ENCODE measurements at places on chromosomes 6 and 20.
A peak's percentile ranks its signal among the peaks of the same experiment; 100 is the strongest.

DNA sequence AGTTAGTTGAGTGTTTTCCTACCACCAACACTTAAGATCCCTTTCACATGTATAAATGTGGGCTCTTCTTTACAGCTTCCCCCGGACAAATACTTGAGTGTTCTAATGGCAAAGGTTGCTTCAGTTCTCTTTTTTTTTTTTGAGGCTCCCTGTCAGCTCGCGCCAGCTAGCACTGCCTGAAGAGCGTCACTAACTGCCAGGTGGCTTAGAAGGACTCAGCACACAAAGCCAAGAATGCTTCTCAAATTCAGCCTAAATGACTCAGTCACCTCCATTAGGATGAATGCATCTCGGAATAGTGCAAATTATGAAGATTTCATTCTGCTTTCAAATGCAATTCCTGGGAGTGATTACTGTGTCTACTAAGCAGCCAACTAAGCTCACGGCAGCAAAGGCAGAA lies 150.7 kb upstream of the BTBD3 start:
- no peak for DNase-seq

GRCh38 chr6:142162780-142163179 lies 15.7 kb downstream of the VTA1 start:
- no peak for DNase-seq

DNA sequence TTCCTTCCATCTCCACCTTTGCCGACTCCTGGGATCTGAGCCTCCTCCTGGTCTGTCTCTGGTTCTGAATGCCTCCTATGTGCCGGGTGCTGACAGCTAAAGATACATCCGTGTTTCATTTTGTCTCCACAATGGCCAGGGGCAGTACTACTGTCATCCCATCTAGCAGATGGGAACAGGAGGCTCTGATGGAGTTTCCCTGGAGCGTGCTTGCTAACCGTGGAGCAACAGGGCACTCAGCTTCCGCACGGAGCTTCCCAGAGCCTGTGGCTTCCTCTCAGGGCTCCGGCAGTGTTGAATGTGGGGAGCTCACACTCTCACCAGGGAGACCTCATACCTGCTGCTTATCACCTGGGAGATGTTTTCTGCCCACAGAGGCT lies 11.9 kb upstream of the NPBWR2 start:
- DNase-seq = no peak

GRCh38 chr6:156848123-156848522 lies 70.9 kb downstream of the ARID1B start:
- DNase-seq = no peak

GRCh38 chr6:167526465-167527368 lies 201.8 kb downstream of the TTLL2 start:
- no peak for DNase-seq

- DNase-seq = no peak
Measured at GRCh38 chr6:113995634-113996033, 24.7 kb upstream of the HDAC2 start.

DNA sequence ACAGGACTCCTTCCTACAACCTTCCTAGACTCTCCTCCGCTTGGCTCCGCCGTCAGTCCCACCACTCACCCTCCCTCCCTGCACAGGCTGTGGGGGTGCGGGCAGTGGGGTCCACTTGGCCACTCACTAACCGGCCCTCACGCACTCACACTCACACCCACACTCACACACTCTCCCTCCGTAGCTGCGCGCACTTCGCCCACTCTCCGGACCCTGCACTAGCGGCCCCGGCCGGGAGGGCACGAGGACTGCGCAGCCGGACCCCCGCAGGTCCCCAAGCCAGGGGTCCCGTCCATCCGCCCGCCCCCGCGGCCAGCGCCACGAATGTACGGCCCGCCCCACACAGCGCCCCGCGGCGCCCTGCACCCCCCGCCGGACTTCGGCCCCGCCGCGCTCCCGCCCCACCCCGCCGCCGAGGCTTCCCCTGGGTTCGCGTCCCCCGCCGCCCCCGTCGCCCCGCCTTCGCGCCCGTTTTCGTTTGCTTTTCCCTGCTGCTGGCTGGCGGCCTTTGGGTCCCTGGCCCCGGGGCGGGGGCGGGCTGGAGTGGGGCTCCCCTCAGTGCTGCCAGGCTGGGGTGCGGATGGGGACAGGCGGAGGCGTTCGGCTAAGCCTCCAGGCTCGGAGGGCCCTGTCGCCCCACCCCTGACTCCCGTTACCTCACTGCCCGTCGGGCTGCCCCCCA lies 23.0 kb upstream of the SLC22A7 start:
- peak; percentile 35 for DNase-seq

DNA sequence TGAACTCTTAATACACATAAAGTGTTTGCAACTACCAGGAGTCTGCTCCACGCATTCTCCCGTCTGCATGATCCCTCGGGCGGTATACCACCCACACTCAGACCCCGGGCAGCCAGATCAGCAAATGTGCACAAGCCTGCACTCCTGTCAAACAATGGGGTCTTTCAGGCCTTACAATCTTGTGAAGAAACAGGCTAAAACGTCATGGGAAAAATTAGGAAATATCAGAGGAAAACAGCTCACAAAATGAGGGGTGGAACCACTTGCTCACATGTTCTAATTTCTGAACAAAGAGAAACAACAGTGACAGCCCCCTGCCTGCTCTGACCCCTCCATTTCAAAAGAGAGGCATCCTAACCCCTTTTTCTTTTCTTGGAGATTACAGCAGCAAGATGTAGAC lies 69.4 kb downstream of the BACH2 start:
- no peak for DNase-seq

DNA sequence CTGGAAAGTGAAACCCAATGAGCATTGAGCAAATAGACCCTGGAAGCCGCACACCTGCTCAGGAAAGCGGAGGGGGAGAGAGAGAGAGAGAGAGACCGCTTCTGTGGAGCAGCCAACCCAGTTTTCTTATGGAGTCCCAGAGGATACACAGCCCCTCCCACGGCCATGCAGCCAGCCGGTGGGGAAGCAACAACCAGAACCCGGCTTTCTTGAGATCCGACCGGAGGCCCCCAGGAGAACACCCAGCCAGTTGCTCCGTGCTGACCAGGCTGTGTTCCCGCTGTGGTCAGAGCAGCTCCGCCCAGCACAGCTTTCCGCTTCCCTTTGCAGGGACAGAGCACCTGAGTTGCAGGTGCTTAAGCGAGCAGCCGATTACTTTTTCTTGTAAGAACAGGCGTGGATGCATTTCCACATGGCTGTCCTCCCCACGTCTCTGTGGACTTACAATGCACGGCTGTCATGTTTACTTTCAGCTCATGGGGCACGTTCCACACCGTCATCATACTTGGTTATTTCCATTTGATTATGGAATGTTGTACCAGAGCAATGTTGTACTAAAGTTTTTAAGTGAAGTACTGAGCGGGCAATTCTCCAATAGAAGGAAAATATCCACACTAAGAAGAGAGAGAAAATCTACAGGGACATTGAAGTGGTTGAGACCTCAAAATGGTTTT lies 381.9 kb downstream of the THBS2 start:
- no peak for DNase-seq

DNA sequence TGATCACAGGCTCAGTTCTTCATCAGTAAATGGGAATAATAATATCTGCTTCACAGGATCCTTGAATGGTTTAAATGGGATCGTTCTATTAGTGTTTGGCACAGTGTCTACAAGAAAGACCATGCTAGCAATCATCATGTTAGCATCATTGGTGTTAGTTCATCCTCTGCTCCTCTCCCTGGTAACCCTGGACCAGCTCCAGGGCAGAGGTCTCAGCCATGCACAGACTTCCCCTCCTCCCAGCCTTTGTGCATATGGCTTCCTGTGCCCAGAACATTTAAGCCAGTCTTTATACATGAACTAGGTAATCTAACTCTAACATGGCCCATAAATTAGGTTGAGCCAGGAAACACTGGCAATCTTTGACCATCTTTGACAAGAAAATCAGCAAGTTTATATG lies 180.2 kb downstream of the EPM2A start:
- DNase-seq = no peak

- DNase-seq = no peak
Measured at GRCh38 chr20:44438782-44439181, 36.9 kb upstream of the TTPAL start.

DNA sequence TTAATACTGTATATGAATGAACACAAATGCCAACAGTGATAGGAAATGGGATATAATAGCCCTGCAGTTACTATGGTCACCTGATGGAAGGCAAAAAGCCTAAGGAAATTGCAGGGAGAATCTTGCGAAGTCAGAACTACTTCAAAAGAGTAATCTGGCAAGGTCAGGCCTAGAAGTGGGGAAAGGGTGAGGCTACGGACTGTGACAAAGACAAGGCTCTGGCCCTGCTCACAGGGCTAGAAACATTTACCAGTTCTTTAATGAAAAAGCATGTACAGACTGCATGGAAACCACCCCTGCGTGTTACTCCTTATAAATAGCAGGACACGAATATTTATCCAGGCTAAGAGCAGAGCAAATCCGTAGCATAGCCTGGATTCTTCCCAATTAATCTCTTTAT lies 52.5 kb upstream of the HECA start:
- no peak for DNase-seq

DNA sequence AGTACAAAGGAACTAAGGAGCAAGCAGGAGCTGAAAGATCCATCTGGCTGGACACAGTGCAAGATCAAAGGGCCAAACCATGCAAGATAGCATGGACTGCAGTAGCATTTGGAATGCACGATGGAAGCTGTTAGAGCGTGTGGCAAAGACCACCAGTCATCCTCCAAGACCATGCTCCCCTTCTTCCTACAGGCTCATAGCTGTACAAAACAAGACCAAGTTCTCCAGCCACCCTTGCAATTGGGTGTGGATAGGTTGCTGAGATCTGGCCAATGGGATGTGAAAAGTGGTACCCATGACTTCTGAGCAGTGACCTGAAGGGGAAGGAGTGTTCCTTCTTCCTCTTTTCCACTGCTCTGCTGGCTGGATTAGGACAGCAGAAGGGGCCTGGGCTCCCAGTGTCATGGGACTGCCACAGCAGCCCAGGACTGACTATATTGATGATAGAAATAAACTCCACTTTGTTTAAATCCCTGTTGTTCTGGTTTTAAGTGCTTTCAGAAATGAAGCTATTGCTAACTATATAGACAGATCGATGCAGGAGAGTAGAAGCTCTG lies 64.9 kb downstream of the SLC22A23 start:
- DNase-seq = no peak

DNA sequence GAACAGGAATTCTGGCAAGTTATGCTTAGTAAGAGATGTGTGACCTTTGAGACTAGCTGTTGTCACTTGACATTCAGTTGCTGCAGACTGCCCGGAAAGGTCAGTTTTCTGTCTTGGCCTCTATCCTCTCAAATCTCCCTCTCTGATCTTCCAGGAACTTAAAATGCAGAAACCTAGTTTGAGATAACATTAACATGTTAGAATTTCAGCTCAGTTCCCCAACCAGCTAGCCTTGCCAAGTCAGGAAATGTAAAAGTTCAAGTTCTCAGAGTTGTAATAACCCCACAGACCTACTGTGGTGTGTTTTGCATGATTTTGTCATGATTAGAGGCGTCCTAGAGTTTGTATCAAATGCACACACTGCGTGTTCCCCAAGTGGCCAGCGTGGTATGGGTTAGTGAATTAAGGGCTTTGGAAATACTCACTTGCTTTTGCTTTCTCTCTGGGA lies 46.6 kb downstream of the DUSP22 start:
- DNase-seq = no peak

- DNase-seq = peak; percentile 44
Measured at GRCh38 chr20:57092112-57092899, 174.1 kb downstream of the BMP7 start.

DNA sequence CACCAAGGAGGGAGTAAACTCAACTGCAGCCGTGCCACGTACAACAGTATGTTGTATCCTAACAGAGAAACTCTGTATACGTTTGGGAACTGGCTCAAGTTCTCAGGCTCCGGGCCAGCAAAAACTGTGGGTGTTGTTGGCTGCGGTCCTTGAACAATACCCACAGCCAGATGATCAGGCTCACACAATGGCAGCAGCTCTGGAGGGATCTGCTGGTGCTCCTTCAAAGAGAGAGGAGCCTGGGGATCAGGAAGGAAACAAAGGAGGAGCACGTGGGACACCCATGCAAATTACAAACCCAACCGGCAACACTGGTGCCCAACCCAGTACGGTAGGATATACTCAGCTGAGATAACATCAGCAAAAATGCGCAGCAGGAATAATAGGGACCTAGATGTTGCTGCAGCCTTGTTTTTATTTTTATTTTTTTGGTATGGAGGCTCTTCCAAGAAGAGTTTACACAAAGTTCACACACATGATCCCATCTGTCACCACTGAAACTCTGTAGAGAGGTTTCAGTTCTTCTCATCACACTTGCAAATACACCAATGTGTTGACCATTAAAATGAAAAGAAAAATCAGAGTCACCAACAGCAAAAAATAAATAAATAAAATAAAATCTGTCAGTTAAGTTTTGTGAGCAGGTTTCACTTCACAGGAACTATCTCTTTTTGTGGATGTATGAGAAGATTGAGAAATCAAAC lies 41.2 kb upstream of the PDE10A start:
- DNase-seq = no peak

DNA sequence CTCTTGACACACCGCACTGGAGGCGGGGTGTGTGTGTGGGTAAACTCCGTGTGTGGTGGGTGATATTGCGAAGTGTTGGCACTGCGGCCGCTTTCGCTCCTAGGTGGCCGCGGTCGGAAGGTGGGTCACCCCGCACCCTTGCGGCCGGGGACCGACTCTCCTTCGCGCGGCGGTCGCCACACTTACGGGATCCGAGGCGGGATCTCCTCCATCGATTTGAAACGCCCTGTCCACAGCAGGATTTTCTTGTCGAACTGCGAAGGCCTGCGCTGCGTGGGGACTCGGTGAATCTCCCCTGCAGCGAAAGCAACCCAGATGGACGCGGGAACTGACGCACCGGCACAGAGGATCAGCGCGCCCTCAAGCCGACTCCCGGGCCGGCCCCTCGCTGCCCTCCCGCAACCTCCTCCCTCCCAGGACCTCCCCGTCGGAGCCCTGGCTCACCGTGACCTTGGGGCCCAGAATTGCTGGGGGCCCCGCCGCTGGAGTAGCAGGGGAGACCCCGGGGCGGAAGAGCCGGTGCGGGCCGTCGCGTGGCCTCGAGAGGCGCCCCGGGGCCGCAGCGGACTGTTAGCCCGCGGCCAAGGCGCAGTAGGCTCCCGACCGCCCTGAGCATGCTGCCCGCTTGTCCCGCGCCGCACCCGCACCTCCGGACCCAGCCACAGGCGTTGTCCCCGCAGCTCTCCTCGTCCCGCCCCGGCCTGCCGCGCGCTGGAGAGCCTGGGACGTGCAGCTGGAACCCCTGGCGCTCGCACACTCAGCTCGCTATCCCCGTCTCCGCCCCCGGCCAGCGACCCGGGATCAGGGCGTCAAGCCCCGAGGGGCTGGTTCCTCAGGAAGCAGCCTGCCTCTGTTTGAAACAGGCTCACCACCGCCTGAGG lies at the start of gene FAM162B:
FAM162B (minus strand) TSS at position 759 of the 881 bp plus-strand sequence; CDS start at position 616, 143 bp downstream.
- DNase-seq = no peak

Measured in CD4-positive, alpha-beta T cell treated with Interleukin-10 for 1 hour (primary cell).